Right lobe of liver (tissue), 6 donors: ENCODE measurements at places on chromosomes 13 and 19. TPM values are rescaled to one million over a fixed set of nuclear protein-coding genes. Genes with fewer than 3 reads are reported as not detected.
A peak's percentile ranks its signal among the peaks of the same experiment; 100 is the strongest.

The ANKLE1 gene
- 0.65 TPM for total RNA-seq

The ZNF541 gene
- not detected for total RNA-seq

The DNM2 gene
- 83.2 TPM for total RNA-seq

GRCh38 chr13:49972709-49973108 is 24.1 kb upstream of the TRIM13 start:
- H3K27me3 ChIP-seq: no peaks in the 10 kb centered on the region
- peak overlapping the region; percentile 6 for H3K4me3 ChIP-seq
- no peaks in the 10 kb centered on the region for H3K36me3 ChIP-seq
- H3K4me1 ChIP-seq: no peaks in the 10 kb centered on the region
- DNase-seq: no peak
- H3K27ac ChIP-seq: peak overlapping the region; percentile 67

DNA sequence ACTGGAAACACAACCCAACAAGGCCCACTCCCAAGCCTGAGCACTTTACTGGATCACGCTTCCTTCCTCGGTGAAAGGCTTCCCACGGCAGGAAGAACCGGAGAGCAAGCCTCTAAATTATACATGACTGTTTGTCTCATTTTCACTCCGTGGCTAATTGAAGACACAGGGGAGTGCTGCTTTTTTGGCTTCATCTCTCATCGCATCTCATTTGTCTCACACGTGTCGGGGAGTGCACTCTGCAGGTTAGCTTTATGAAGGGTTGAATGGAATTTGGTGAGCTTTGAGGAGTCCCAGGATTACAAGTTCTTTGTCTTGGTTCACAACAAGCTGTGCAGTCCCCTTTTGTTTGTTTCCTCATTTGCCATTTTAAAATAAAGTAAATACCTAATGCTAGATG is 544.6 kb downstream of the GPC6 start:
- H3K36me3 ChIP-seq: no peaks in the 10 kb centered on the region
- H3K27me3 ChIP-seq: no peaks in the 10 kb centered on the region
- H3K4me3 ChIP-seq: no peak overlapping the region
- no peak for DNase-seq

DNA sequence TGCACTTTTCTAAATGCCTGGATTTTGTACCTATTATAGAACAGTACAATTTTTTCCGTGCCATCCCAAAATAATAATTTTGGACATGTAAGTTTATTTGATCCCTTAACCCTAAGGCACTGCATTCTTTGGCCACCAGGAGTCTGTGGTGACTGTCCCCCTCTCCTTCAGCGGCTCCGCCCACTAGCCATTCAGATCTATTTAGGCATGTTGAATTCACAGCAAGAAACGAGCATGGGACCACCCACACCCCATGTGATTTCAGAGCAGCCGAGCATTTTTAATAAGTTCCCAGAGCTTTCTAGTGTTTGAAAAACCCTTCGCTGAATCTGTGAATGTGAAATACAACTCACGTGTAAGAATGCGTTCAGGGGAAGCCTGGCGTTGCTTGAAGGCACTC is 567.5 kb downstream of the MYO16 start:
- H3K27ac ChIP-seq: no peak overlapping the region
- H3K36me3 ChIP-seq: no peaks in the 10 kb centered on the region
- H3K4me1 ChIP-seq: no peaks in the 10 kb centered on the region

DNA sequence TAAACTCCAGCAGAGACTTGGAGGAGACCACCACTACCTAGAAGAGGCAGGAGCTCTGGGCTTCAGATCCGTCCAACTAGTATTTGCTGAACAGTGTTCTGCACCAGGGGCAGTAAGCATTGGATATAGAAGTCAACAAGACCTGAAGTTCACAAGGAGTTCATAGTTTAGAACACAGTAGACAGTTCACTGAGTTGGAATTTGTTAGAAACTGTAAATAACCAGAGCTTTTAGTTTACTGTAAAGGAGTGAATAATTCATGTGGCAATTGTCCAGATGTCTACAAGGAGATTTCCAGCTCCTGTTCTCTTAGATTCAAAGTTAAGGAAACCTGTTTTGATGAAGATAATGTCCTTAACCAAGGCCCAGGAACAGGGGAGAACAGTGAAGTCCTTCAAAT is 128.9 kb downstream of the COG6 start:
- H3K4me1 ChIP-seq: no peaks in the 10 kb centered on the region
- no peak for DNase-seq
- no peak overlapping the region for H3K27ac ChIP-seq
- no peak overlapping the region for H3K4me3 ChIP-seq
